ENCODE measurements at places on chromosomes 2 and 18.

DNA sequence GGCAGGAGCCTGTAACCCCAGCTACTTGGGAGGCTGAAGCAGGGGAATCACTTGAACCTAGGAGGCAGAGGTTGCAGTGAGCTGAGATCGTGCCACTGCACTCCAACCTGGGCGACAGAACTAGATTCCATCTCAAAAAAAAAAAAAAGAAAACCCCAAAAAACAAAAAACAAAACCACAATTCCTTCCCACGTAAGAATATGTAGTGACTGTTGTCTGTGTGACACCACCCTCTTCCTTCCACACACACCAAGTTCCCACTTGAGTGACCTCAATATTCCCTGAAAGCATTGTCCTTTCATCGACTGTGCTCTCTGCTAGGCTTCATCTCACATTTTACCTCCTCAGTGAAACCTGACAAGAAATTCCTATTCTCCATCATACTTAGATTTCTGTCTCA is 8.8 kb upstream of the THADA start:
- DNase-seq, result no peak

- no peak for DNase-seq
Measured at GRCh38 chr2:11321847-11322246, 22.6 kb downstream of the ROCK2 start.

DNA sequence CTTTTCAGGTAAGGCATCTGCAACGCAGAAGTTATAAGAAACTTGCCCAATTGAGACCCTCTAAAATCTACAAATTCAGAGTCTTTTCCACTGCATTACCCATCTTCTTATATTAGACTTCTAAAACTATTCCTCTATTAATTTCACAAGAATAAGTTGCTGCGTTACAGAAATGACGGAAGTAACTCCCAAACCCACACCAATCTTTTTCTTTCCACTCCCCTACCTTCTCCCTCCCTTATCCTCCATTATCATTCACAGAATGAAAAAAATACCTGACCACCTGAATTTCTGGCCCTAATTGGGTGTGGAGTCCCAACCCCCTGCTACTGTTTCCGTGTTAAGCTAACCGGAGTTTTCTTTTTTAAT is 689 bp downstream of the RPRD1A start:
- no peak for DNase-seq

GRCh38 chr18:5167831-5168230 is 29.2 kb downstream of the AKAIN1 start:
- DNase-seq, result no peak

GRCh38 chr2:2839782-2840531 is 508.9 kb upstream of the MYT1L start:
- no peak for DNase-seq

GRCh38 chr2:24469148-24469650 is 21.9 kb upstream of the NCOA1 start:
- no peak for DNase-seq

DNA sequence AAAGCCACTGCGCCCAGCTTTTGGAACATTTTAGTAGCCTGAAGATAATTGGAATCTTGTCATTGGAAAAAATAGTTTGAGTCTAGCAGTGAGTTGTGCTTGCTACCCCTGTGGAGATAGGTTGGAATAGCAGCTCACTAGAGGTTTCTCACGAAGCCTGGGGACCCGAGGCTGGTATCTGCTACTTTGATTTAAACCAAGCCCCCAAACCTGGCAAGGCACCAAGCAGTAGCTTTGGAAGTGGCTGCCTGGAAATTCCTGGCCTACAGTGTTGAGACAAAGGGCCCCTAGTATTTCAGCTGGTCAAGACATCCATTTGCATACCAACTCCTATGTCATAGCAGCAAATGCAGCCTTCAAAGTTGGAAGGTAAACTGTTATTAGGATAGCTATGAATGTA is 42.1 kb downstream of the NOP58 start:
- DNase-seq, result no peak

DNA sequence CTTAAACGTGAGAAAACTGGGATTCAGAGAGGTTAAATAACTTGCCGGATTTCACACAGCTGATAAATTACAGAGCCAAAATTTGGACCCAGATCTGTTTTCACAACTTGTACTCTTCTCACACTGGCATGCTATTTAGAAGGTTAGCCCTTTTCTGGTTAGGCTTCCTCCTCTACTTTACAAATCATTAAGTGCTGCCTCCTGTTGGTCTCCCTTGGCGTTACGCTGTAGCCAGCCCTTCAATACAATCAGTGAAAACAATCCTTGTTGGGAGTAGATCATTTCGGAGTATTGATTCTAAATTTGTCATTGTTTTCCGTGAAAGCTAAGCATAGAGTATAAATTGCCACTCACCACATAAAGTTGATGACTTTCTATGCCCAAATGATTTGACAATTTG is 153.5 kb downstream of the ARHGAP15 start:
- no peak for DNase-seq

DNA sequence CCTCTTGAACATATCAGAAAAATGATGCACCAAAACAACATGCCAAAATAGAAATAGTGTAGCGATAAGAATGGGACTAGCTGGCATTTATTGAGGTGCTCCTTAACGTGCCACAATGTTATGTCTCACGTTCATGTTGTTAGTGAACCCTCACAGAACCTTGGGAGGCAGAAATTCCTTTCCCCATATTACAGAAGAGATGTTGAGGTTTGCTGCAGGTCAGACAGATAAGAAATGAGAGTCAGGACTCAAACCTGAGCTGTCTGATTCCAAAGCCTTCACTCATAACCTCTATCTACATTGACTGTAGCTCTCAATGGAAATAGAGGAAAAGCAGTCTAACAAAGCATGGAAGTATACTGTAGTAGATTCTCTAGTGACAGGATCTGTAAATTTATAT is 163.3 kb upstream of the STK17B start:
- no peak for DNase-seq

- no peak for DNase-seq
Measured at GRCh38 chr2:224449212-224450147, 47.6 kb upstream of the FAM124B start.

GRCh38 chr18:48375150-48375800 is 33.9 kb downstream of the ZBTB7C start:
- no peak for DNase-seq

DNA sequence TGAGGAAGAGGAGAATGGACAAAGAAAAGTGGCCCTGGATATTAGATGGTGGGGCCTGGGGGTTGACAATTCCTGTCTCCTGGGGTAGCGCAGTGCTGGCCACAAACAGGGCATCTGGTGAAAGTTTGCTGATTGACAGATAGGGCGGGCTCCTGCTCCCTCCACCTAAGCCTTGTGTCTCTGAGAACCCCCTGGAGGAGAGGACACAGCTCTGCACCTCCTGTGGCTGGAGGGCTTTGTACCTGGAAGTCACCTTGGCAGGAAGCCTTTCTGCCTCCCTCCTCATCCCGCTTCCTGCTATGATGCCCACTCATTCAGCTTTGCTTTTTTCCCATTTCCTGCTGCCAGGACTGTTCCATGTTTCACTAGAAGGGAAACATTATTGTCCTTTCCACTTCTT is 72.4 kb downstream of the RHOB start:
- DNase-seq, result no peak

DNA sequence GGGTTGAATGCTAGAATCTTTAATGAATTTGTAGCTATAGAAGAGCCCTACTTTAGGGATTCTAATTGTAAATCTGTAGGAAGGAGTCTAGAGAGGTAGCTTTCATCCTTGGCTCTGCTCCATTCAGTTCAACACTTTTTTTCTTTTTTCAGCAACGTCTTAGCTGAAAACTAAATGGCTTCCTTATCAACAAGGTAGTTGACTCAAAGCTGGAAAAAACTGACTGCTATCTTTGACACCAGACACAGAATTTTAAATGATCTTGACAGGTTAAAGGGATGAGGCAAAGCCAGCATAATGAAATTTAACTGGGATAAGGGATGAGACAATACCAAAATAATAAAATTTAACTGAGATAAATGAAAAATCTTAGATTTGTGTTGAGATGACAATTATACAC is 54.9 kb downstream of the TMEFF2 start:
- no peak for DNase-seq

DNA sequence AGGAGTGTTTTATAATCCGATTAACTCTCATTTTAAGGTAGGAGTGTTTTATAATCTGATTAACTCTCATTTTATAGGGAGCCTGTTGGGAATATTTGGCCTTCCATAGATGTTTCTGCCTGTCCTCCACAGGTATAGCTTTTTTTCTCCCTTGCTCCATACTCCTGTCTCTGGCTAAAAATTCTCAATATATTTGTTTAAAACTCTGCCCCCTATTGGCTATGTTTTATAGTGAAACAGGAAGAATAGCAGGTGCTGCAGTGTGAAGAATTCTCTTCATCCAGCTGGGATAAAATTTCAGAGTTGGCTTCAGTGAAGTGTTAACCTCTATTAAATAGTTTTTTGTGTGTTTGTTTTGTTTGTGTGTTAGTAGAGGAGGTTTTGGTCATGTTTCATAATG is 1046.0 kb upstream of the TMEFF2 start:
- DNase-seq, result no peak

DNA sequence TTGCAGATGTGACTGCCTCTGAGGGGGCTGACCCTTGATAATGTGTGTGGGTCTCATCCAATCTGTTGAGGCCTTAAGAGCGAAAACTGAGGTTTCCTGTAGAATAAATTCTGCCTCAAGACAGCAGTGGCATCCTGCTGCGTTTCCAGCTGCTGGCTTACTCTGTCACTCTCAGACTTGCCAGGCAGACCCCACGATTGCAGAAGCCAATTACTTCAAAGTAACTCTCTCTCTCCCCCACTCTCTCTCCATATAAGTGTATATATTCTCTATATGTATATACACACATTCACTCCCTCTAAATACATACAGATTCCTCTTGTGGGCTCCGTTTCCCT is 152.5 kb upstream of the ALKAL2 start:
- no peak for DNase-seq

GRCh38 chr18:29156531-29156930 is 979.6 kb upstream of the CDH2 start:
- no peak for DNase-seq

GRCh38 chr2:56100791-56101312 is 82.9 kb upstream of the CCDC85A start:
- DNase-seq, result no peak

DNA sequence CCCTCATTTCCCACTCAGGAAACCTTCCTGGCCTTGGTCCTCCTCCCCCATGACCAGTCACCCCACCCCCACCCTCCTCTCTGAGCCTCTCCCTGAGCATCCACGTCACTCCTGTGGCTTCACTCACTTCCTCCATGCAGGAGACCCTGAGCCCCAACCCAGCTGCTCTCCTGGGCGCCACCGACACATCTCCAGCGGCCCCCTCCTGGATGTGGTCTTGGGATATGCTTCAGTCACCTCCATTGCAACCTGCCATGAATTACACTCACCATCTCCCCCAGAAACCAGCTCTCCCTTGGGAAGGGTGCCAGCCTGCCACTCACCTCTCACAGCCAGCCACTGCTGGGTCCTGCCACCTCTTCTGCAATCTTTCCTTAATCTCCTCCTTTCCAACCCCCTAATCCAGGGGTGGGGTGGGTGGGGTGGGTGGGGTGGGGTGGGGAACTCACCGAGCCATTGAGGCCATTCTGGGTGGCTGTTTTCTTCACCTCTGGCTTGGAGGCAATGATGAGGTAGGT is 44.8 kb downstream of the CENPO start:
- no peak for DNase-seq

- DNase-seq, result no peak
Measured at GRCh38 chr2:118832071-118832790, 15.2 kb downstream of the EN1 start.

DNA sequence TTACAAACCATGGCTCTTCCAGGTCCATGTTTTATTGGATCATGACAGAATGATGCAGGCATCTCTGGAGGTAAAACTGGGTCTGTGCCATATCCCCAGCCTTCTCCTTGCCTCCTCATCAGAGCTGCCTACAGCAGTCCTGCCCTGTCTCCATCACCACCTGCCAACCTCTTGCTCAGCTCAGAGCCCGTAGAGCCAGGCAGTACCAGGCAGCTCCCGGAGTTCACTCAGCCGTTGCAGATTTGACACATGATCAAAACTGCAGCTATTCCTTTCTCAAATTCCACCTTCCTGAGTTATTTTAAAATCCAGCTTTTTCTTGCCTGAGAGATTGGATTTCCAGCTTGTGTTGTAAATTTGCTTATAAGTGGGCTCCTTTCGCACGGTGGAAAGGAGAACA is 218.2 kb upstream of the CELF4 start:
- DNase-seq, result no peak

DNA sequence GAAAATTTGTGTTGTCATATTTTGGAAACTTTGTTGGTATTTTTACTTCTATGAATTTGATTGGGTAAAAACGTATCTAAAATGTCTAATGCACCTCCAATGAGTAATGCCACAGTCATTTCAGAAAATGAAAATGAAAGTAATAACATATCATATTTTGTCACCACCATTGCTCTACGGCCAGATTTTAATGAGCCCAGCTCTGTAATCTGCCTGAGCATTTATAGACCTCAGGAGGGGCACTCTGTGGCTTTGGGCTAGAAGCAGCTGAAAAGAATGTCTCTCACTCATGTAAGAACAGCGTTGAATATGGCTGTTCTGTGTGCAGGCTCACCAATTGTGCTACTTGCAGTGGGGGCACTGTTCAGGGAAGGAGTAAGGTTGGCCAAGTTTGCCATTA is 32.7 kb upstream of the ABCA12 start:
- no peak for DNase-seq

DNA sequence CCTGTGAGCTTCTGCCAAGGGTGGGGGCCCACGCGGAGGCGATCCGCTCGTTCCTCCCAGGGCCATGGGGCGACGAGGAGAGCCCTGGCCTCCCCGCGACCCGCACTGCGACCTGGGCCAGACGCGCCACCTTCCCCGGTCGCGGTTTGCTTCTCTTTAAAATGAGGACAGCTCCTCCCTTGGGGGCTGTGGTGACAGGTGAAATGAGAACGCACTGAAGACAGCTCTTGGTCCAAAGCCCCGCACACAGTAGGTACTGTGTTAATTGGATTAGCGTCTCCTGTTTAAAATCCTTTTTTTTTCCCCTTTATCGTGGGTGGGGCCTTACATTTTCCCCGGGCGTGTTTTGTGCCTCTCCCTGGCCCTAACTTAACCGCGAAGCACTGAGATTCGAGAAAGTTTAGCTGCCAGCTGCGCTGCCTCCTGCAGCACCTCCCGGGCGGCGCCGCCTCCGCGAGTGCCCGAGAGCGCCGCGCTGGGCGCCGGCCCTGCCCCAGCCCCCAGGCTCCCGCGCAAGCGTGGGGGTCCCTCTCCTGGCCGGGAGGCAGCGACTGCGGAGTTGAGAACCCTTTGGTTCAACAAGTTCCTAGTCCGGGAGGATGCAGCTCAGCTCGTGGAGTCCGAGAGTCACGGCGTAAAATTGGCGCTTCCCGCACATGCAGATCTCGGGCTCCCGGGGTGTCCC is 1.1 kb downstream of the HPCAL1 start:
- DNase-seq, result no peak

DNA sequence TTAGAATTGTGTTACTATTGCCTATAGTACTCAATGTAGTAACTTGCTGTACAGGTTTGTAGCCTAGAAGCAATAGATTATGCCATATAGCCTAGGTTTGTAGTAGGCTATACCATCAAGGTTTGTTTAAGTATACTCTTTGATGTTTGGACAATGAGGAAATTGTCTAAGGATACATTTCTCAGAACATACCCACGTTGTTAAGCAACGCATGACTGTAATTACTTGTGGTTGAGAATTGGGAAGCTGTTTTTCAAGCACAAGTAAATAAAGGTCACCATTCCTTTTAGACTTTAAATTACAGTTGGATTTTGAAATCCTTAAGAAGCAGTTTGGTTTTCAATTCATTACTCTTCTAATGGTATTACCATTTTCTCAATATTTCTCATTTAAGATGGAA is 89.8 kb upstream of the KCNH7 start:
- no peak for DNase-seq
